Psoas muscle (tissue), 8 donors: ENCODE measurements at places on chromosomes 6 and 20. TPM values are rescaled to one million over a fixed set of nuclear protein-coding genes. Genes with fewer than 3 reads are reported as not detected.

DNA sequence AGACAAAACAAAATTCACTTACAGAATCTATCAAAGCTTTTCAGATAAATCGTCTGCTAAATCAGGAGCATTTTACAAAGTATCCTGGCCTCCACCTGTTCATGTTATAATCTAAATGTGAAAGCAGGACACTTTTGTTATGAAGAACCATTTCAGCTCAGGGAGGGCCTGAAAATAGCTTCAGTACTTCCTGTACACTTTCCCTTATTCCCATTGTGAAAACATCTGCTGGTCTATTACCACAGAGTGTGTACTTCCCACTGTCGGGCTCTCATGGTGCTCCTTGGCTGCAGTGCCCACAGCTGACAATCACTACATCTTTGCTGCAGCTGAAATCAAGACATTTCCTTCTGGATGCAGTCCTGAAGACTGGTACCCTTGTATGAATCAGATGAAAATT lies 128.1 kb downstream of the OPRM1 start:
- no peak for DNase-seq

DNA sequence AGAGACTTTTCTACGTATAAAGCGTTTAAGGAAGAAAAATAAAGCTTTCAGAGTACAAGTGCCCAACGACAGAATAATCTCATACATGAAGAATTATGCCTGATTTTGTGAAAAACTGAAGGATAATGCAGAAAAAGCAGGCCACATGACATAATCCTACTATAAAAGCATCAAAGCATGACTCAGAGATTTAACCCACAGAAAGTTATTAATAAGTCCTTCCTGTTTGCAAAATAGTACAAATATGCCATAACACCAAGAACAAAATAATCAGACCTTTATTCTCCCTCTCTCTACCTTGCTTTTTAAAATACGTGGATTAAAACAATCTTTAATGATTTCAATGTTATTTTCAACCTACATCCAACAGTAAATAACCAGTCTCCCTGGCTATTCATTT lies 118.6 kb upstream of the BCLAF1 start:
- no peak for DNase-seq

- DNase-seq: no peak
Observed at GRCh38 chr6:7165890-7166267, 58.1 kb downstream of the RREB1 start.

CALHM5 gene
- total RNA-seq: 0.81 TPM

SCGN gene
- total RNA-seq: not detected

UQCC2 gene
- total RNA-seq: 162 TPM
